ENCODE measurements at places on chromosomes 7 and 10. TPM values are rescaled to one million over a fixed set of nuclear protein-coding genes. Genes with fewer than 3 reads are reported as not detected.

MYL10 gene
- total RNA-seq, result 0.50 TPM

ERVW-1 gene
- total RNA-seq, result 0.09 TPM

MLXIPL gene
- 5.5 TPM for total RNA-seq

CTAGE8 gene
- total RNA-seq, result 5.1 TPM

FGL2 gene
- not detected for total RNA-seq

ITPRID1 gene
- 1.2 TPM for total RNA-seq

PLAC9 gene
- 7.8 TPM for total RNA-seq

TMEM236 gene
- total RNA-seq, result not detected

CDK5 gene
- 16.3 TPM for total RNA-seq

ZNF853 gene
- 9.3 TPM for total RNA-seq

GPER1 gene
- total RNA-seq, result 0.22 TPM

KLF14 gene
- not detected for total RNA-seq

SGPL1 gene
- total RNA-seq, result 52.6 TPM

ARMC3 gene
- 0.09 TPM for total RNA-seq

ZNF736 gene
- total RNA-seq, result not detected

C10orf67 gene
- total RNA-seq, result not detected

ITIH5 gene
- 1.1 TPM for total RNA-seq

CYP2E1 gene
- 0.13 TPM for total RNA-seq

IGF2BP3 gene
- 197 TPM for total RNA-seq

ZKSCAN5 gene
- 16.6 TPM for total RNA-seq

CCDC172 gene
- total RNA-seq, result 1.8 TPM

NFKB2 gene
- 21.0 TPM for total RNA-seq

NPY4R gene
- total RNA-seq, result not detected

HOXA11 gene
- not detected for total RNA-seq

ANKRD1 gene
- total RNA-seq, result 0.13 TPM

GAD2 gene
- total RNA-seq, result 2.3 TPM

HMX2 gene
- total RNA-seq, result 0.35 TPM

MRPL32 gene
- 97.2 TPM for total RNA-seq

Measured in H9 (cell line).